ENCODE measurements at places on chromosomes 3 and 15.

- DNase-seq = peak; percentile 77
These were observed 5.8 kb downstream of the PRRT3 start for GRCh38 chr3:9946112-9947024.

- DNase-seq = no peak
These were observed 117.8 kb upstream of the FAM174B start for GRCh38 chr15:92773340-92773739.

DNA sequence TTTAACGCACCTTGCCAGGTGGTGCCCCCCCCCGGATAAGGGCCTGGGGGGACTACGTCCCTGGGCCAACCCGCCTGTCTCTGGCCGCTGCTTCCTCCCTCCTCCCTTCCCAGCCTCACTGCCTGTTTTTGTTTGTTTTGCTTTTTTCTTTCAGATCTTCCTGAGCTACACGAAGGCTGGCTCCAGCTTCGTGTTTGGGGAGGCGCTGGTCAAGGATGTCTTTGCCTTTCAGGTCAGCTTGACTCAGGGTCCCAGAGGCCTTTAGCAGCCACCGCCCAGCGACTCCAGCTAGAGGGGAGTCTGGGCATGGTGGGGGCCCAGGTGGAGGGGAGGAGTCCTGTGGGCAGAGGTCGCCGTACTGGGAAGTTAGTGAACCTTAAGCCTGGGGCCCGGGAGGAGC lies 24.1 kb downstream of the SLC28A1 start:
- no peak for DNase-seq

GRCh38 chr3:147813256-147813655 lies 404.1 kb downstream of the ZIC1 start:
- no peak for DNase-seq

- no peak for DNase-seq
These were observed 20.4 kb downstream of the ISG20 start for GRCh38 chr15:88658972-88659931.

DNA sequence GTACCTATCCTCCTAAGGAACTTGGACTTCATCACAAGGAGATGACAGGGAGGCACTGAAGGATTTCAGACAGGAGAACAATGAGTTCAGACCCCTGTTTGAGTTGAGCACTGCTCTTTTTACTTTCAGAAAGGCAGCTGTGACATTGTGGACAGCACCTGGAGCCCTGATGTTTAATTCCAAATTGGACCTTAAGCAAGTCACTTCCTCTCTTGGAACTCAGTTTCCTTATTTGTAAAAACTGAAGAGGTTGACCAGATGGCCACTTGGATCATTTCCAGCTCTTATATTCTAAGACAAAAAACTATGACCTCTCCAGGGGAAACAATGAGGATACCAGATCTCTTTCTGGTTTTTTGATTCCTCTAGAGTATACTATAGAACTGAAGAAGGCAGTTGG lies 34.1 kb upstream of the SMAD3 start:
- DNase-seq = no peak

GRCh38 chr3:129992781-129993180 lies 18.3 kb downstream of the TRH start:
- DNase-seq = no peak

- DNase-seq = no peak
These were observed 42.8 kb upstream of the RSL24D1 start for GRCh38 chr15:55239440-55240124.

GRCh38 chr3:150355574-150355973 lies 52.5 kb upstream of the TSC22D2 start:
- DNase-seq = no peak

- DNase-seq = no peak
These were observed 523.6 kb upstream of the MCTP2 start for GRCh38 chr15:93707751-93708150.

- DNase-seq = no peak
These were observed 106.1 kb downstream of the FILIP1L start for GRCh38 chr3:100008081-100008698.

DNA sequence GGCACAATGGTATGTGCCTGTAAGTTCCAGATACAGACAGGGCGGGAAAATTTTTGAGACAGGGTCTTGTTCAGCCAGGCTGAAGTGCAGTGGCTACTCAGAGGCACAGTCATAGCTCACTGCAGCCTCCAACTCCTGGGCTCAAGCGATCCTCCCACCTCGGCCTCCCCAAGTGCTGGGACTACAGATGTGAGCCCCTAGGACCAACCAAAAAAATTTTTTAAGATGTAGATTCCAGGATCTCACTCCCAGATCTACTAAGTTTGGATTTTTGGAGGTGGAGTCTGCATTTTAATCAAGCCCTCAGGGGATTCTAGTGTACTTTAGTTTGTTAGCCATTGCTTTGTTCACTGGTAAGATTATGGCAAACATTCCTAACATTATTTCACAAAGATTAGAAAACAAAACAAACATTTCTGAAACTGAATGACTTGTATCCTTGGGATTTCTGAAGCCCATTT lies 2.7 kb downstream of the LIPH start:
- DNase-seq = no peak

DNA sequence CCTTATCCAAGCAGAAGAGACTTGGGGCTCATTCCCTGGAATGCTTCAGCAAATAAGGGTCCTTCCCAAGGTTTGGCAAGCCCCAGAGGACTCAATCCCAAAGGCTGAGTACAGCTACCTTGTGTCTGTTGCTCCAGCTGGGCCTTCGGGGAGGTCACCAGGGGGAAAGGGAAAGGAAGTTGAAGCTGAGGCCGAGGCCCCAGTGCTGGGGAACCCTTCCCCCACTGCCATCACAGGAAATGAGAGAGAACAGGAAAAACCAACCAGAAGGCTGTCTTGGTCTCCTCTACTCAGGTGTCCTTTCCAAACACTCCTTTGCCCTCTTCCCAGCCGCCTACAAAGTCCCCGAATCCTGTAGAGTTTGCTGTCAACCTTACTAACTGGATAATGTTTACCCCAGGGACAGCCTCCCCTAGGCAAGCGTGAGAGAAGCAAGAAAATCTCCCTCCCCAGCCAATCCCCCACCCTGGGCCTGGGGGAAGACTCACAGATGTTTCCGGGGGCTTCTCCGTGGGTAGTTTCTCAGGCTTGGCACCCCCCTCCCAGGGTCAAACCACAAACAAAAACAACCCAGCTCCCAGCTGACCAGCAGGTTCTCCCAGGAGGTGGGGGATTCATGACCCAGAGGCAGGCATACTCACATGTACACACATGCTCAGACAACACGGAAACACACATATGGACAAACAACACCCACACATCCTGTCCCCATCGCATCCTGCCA lies 5.5 kb downstream of the CSRNP1 start:
- DNase-seq = peak; percentile 46
